ENCODE measurements at places on chromosomes 4 and X.

DNA sequence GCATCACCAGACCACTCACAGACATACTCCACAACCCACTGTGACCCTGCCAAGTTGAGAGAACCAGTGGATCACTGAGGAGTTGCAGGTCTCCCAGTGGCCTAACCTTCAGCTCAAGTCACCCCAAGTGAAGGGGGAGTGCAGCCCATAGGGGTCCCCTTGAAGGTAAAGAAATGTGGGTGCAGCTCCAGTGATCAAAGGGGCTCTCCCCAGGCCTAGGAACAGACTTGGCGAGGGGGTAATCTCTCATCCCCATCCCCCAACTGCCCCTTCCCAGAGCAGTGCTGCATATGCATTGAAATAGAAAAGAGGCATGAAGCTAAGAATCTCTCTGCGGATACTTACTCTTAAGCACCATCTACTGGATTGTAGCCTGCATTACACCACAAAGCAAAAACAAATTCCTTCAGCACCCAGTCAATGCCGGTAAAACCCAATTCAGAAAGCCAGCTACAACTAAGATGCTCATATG lies 27.0 kb downstream of the MAGEE1 start:
- no peak for DNase-seq

GRCh38 chr4:188647820-188648370 lies 508.7 kb downstream of the TRIML1 start:
- DNase-seq, result no peak

GRCh38 chr4:39714166-39714565 lies 16.2 kb downstream of the UBE2K start:
- DNase-seq, result no peak

- no peak for DNase-seq
Observed at GRCh38 chr4:137361756-137362470, 170.4 kb downstream of the PCDH18 start.

DNA sequence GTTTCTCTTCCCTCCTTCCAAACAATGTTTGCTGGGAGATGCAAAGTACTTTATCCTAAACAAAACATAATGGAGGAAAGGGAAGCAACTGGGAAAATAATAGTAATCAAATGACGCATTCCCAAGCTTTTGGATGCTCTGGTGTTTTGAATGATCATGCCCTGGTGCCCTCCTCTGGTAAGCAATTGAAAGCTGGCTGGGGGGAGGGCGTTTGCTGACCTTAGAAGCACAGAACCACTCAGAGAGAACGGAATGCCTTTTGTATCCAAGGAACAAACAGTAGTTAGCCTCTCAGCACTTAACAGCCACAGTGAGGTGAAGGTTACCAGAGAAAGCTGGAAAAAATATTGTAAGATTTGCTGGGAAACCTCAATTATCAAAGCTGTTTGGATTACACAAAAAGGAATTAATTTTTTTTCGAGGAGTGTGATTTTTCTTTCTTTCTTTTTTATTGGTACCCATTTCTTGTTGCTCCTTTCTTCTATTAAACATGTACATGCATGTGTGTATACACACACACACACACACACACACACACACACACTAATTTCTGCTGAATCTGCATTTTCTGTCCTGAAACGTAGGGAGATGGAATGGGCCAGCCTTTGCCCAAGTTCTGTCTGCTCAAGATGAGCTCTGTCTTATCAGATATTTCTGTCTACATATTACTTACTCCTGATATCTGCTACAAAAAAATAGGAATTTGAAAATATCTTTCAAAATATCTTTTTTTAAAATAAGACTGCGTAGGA lies 155.8 kb upstream of the IGFBP7 start:
- no peak for DNase-seq

DNA sequence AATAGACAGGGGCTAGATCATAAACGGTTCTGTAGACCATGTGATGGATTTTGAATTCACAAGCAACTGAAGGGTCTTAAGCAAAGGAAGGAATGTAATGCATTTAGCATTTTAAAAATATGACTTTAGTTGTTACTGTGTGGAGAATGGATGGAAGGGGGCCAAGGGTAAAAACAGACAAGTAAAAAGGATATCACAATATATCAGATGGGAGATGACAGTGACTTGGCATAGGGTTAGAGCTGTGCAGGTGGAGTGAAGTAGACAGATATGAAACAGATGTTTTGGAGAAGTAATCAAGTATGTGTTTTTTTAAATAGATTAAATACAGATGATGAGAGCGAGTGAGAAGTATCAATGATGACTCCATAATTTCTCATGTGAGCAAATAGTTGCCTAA lies 1116.0 kb upstream of the TENM3 start:
- no peak for DNase-seq

DNA sequence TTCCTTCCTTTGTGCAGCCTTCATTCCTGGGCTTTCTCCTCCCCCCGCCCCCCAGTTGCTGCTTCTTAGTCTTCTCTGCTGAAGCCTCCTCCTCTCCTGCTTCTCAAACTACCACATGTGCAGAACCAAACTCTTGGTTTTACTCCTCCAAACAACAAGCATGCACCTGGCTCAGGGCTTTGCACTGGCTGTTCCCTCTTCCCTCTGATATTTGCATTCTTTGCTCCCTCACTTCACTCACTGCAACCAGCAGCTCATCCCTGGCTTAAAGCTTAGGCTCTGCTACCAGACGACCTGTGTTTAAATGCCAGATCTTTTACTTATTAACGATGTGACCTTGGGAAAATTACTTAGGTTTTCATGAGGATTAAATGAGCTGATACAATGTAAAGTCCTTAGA lies 51.4 kb downstream of the MED28 start:
- DNase-seq, result no peak

DNA sequence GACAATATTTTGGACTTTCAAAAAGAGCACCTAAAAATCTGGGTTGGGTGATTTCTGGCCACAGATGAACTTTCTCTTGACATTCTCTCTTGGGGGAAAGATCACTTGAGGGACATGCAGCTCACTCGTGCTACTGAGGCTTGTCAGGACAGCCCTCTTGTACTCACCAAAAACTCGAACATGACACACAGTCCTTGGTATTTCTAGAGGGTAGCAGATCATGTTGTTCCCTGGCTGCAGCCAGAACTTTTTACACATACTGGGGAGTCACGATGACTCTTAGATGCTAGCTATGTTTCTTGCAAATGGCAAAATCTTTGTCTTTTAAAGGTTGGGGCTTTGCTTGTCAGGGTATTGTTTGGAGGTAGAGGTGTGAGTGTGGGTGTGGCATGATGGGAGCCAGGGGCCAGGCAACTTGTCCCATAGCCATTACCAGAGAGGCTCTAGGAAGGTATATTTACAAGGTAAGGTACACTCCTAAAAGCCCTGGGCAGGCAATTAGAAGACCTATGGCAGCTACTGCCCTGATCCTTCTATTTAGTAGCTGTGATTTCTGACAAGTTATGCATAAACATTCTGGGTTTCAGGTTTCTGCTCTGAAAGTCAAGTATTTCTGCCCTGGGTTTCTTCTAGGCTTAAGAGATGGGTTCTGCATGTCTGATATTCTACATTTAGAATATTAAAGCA lies 241.7 kb upstream of the TLL1 start:
- DNase-seq, result peak; percentile 58

GRCh38 chrX:9327747-9328145 lies 137.1 kb upstream of the TBL1X start:
- DNase-seq, result no peak

GRCh38 chrX:153659268-153659667 lies 12.3 kb downstream of the DUSP9 start:
- no peak for DNase-seq
